ENCODE measurements at places on chromosomes 12 and 14.

GRCh38 chr12:107718606-107719005 lies 33.0 kb downstream of the PWP1 start:
- DNase-seq = no peak

GRCh38 chr14:32576088-32576795 lies 247.1 kb downstream of the AKAP6 start:
- DNase-seq = peak; percentile 50

DNA sequence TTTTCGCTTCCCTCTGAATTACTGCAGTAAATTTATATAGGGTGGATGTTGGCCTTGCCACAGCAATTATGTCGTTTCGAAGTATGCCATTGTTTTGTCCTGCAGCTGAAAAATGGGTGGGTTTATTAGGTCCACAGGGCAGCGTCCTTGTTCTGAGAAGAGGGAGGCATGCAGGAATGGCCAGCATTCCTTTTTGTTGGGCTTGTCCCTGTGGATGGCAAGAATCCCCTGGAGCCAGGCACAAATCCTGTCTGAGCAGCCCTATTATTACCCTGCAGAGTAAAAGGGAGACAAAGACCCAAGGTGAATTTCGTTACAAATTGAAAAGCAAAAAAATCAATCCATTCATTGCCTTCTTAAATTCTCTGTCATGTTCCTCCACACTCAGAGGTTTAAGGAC lies 88.1 kb downstream of the CHST11 start:
- DNase-seq = no peak

GRCh38 chr14:106694638-106695393 lies 1168.4 kb downstream of the TMEM121 start:
- no peak for DNase-seq

DNA sequence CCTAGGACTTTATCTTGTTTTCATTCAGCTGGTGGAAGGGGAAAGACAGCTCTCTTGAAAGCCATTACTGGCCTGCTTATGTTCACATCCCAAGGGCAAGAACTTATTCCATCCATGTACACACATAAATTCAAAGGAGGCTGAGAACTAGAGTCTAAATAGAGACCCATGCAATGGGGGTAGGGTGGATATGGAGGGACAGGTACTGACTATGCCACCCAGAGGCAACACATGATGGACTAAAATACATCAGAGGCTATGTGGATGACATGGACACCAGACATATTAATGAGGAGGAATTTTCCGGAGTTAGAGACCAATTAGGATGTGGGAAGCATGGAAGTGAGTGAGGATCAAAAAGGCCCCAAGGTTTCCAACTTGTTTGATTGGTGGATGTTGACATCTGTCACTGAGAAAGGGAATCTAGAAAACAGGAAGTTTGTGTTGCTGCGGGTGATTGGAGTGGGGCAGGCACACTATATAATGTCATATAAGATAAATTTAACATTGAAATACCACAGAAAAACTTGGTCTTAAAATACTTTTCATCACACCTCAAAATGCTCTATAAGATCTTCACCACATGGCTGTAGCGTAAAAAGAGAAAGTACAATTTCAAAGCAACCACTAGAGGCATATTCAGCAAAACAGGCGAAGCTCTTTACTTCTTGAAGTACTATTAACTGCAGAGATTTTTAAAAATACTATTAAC lies 130.4 kb downstream of the GRIP1 start:
- DNase-seq = no peak

DNA sequence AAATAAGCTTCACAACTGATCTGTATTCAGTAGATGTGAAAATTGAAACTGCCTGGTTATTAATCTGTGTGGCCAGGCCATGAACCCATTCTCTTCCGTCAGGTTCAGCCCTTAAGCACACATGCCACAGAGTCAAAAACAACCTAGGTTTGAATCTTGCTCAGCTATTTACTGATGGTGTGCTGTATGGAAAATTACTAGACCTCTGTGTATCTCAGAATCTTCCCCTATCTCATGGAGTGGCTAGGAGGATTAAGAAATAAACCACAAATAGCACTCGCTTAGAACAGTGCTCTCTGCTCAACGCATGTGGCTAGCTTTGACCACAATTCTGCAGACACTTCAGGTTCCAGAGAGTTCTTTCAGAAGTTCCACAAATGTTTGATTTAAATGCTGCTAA lies 240.7 kb upstream of the PLEKHG7 start:
- DNase-seq = no peak

GRCh38 chr12:27946421-27946820 lies 26.1 kb downstream of the PTHLH start:
- DNase-seq = no peak

GRCh38 chr12:116916714-116917114 lies 6.0 kb downstream of the FBXW8 start:
- no peak for DNase-seq

- no peak for DNase-seq
Measured at GRCh38 chr14:103030741-103031565, 26.4 kb downstream of the CDC42BPB start.
